ENCODE measurements at places on chromosomes 5 and 9.

- no peak for DNase-seq
Measured at GRCh38 chr5:159965031-159965837, 43.7 kb upstream of the TTC1 start.

DNA sequence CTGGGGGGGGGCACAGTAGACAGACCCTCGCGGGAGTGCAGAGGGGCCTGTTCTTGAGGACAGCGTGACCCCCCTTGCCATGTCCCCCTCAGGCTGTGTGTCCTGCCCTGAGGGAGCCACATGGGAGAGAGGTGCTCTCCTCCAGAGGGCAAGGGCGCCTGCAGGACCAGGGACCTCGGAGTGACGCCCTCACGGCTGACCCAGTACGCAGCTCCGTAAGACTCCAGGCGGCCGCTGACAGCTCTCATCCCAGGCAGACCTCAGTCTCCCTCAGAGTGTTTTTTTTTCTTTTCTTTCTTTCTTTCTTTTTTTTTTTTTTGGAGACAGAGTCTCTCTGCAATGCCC, 27.3 kb downstream of the EXD3 start:
- no peak for DNase-seq

DNA sequence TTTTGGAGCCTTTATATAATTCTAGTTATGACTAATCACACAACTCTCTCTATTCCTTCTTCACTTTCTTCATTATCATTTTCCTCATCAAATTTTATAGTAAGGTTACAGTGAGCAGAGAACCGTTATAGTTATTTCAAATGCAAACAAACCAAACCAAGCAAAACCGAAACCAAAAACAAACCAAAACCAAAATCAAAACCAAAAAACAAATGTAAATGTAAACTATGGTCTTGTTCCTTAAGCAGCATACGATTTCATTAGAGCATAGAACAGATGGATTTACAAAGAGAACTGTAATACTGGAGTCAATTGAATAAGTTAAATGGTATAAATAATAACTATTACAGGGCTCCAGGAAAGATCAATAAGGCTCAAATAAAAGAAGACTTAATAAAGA, 447.1 kb downstream of the LRRC70 start:
- no peak for DNase-seq

DNA sequence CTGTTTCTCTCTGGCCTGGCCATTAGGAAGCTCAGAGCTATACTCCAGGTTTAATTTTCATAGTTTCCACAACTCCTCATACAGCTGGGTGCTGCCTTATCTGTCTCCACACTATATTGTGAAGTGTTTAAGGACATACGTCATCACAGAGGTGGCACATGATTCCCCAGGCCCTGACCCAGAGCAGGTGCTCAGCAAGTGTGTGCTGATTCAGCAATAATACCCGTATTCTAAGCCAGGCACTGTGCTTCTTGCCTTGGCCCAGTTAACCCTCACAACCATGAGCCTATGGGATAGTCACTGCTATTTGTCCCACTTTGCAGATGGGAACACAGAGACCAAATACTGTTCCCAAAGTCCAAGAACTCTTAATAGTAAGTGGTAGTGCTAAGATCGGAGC, 93.5 kb upstream of the SMIM23 start:
- no peak for DNase-seq

DNA sequence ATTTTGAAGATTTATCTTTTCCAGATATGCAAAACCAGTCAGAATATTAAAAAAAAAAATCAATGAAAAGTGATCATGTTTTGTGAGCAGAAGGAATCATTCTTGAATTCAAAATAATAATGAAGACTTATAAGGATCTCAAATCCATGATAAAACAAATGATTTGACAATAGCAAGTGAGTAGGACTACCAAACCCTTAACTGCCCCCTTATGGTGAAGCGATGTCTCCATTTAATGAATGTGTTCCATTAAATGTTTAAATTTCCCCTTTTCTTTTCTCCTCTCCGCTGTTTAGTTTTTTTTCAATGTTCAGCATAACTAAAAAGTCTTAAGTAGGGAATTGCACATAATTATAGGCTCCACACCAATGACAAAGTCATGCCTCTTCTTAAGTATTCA, 12.2 kb upstream of the MARCHF3 start:
- no peak for DNase-seq

DNA sequence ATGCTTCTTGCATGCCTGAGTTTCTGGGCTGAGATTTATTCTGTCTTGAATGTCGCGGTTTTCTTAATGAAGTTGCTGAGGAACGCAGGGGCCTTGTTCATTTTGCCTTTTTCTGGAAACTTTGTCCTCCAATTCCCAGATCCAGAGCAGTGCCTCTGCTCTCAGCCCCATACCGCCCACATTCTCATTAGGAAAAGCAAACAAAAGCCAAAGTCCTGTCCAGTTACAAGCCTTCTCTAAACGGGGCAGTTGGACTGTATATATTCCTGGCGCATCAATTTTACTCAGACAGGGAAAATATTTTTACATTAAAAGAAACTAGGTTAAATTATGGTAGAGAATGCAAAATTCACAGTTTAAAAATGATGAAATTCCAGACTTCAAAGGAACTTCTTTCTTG, 1.2 kb upstream of the PSAT1 start:
- no peak for DNase-seq
